NCI-H774 (cell line): ENCODE measurements at places on chromosomes 3 and 15.

- DNase-seq = no peak
Measured at GRCh38 chr3:111571907-111572460, 23.2 kb downstream of the ZBED2 start.

- no peak for DNase-seq
Measured at GRCh38 chr15:83871808-83872559, 218.1 kb downstream of the ADAMTSL3 start.

DNA sequence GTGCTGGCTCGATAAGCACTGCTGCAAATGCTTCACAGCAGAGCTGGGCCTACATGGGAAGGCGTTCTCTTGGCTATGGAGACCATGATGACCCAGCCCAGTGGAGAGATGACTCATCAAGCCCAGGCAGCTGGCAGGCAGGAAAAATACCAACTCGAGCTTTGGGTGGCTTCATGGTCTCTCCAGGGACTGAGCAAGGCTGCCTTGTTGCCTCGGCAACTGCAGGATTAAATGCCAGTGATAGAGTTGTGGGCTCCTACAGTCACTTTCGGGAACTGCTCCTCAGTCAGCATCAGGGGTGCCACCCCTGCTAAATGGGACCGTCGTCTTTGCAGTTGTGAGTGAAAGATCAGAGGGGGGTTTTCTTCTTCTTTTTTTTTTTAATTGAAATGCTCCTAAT lies 54.6 kb upstream of the MYZAP start:
- DNase-seq = peak; percentile 32

DNA sequence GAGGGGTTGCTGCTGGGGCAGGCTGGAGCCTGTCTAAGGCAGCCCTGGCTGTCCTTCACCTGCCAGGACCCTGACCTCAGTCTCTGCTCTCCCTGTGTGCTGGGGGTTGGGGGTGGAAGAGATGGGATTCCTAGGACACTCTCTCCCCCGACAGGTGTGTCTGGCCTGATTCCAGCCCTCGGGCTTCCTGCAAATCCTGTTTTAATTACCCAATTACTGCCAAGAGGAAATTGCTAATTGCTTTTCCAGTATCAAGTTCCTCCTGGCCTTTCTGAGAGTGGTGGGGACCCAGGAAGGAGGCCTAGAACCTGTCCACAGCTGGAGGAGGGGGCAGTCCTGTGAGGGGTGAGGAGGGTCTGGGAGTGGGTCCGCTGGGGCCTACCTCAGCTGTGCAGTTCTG lies 15.8 kb downstream of the PLXNA1 start:
- DNase-seq = no peak

DNA sequence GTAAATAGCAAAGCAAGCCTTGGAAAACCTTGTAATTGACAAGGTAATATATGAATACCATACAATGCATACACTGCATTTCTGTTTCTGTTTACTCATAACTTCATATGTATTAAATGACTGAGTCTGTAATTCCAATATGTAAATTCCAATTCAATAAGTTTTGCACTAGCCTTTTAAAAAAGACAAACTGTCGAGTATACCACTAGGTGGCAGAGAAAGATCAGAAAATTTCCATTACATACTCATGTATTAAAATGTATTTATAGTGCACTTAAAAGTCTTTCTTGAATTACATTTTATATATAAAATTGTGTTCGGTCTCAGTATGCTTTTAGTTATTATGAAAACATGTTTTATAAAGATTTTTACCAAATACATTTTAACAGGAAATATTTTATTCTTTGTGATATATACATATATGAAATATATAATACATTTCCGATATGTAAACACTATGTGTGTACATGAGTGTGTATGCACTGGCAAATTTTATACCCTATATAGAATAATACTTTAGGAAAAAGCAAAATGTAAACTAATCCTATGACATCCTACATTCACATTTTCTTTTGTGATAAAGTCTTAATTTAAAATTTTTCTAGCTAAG lies 216.8 kb downstream of the VGLL3 start:
- DNase-seq = peak; percentile 3

GRCh38 chr15:26442680-26443079 lies 330.2 kb downstream of the GABRB3 start:
- no peak for DNase-seq

- no peak for DNase-seq
Measured at GRCh38 chr3:11996480-11996879, 7.7 kb upstream of the SYN2 start.

DNA sequence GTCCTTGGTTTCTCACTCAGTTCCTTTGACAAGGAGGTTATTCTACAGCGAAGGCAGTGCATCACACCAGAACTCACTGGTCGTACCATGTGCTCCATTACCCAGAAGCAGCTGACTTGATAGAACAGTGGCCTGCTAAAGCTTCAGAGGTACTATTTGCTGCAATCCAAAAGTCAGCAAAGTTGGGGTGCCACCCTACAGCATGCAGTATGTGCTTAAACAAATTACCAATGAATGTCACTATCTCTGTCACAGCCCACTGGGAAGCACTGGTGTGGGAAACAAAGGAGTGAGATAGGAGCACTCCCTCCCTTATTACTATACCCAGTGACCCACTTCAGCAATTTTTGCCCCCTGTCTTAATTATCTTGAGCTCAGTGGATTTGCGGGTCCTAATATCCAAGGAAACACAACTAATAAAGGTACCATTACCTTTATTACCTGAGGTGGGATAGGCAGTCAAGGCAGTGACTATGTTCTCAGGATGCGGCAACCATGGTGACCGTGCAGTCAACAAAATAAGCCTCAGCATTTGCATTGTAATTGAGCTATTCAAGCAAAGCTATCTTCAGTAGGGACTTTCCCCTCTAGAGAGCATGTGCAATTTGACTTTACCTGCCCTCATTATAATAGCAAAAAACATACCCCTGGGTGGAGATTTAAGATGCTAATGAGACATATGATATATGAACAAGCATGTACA lies 199.4 kb downstream of the OCA2 start:
- DNase-seq = no peak

- DNase-seq = peak; percentile 65
Measured at GRCh38 chr3:148727231-148727630, 29.5 kb downstream of the AGTR1 start.

- DNase-seq = peak; percentile 7
Measured at GRCh38 chr3:122100591-122101463, 45.7 kb downstream of the CD86 start.

- DNase-seq = no peak
Measured at GRCh38 chr3:160748231-160748630, 7.8 kb upstream of the PPM1L start.

DNA sequence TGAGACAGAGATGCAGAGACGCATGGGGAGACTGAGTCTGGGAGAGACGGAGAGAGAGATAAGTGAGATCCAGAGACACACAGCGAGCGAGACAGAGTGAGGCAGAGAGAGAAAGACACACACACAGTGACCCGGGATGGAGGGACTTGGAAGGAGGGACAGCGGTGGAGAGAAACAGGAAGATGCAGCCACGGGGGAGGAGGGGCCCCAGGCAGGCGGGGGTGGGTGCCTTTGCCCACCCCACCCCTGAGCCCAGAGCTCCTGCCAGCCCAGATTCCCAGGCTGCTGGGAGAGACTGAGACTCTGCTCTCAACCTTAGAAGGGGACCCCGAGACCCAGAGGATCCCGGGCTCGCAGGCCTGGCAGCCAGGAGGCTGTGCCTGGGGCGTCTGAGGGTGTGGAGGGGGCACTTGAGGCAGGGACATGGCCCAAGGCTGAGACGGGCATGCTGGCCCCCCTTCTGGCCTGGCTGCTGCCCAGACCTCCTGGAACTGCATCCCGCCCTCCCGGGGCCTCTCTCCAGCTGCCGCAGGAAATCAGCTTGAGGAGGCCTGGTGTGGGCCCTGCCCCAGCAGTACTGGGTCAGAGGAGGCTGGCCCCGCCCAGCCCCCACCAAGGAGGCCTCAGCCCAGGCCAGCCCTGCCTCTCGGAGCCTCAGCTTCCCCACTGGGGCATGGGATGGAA lies 18.1 kb downstream of the H1-8 start:
- no peak for DNase-seq

DNA sequence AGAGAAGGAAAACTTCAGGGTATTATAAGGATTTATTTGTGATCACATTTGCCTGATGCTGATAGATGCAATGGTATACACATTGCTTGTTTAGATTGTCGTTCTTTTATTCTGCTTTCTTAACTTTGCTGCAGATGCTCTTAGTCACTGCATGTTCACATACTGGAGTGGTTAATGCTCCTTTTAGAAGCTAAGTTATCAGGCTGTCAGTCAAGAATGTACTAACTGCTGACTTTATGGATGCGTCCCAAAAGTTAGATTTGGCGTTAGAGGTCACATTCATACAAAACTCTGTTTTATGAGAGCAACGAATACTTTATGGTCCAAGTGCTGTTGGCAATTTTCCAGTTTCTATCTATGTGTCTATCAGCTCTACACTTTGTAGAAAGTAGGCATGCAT lies 160.7 kb downstream of the BBX start:
- no peak for DNase-seq
